ENCODE measurements at places on chromosomes 5 and 9. TPM values are rescaled to one million over a fixed set of nuclear protein-coding genes. Genes with fewer than 3 reads are reported as not detected.

Gene PCDHA5
- not detected for total RNA-seq

Gene TXNDC8
- not detected for total RNA-seq

Gene ZDHHC11B
- total RNA-seq, result 0.29 TPM

Gene SLCO4C1
- not detected for total RNA-seq

Gene ROR2
- 20.9 TPM for total RNA-seq

Gene TMEFF1
- total RNA-seq, result 5.1 TPM

Gene CNTFR
- total RNA-seq, result 0.44 TPM

Gene DOLK
- total RNA-seq, result 40.9 TPM

Gene SYNPO
- total RNA-seq, result 3.3 TPM

Gene DPYSL3
- total RNA-seq, result 185 TPM

Gene SHC3
- 61.4 TPM for total RNA-seq

Gene NAIF1
- 14.3 TPM for total RNA-seq

Gene STOML2
- 157 TPM for total RNA-seq

Gene RFX3
- 5.1 TPM for total RNA-seq

Gene SLC36A2
- total RNA-seq, result not detected

Gene MEIKIN
- not detected for total RNA-seq

Gene TTC23L
- total RNA-seq, result under 0.01 TPM

Gene CATSPER3
- 0.17 TPM for total RNA-seq

Gene TAF9
- total RNA-seq, result 88.9 TPM

Gene CNTRL
- total RNA-seq, result 4.3 TPM

Gene RNF183
- total RNA-seq, result not detected

Gene GABRP
- not detected for total RNA-seq

Gene IFNA21
- total RNA-seq, result not detected

Gene AMACR
- total RNA-seq, result 18.6 TPM

Gene PRLR
- 0.17 TPM for total RNA-seq

Gene CORO2A
- total RNA-seq, result 0.33 TPM

Gene HAVCR1
- 0.17 TPM for total RNA-seq

Gene OBP2B
- not detected for total RNA-seq

Gene NUDT12
- 11.1 TPM for total RNA-seq

Gene OGN
- 17.5 TPM for total RNA-seq

Gene DIPK1B
- 2.2 TPM for total RNA-seq

Gene EQTN
- total RNA-seq, result not detected

Gene EPB41L4B
- total RNA-seq, result 0.15 TPM

Gene PCDHGA11
- total RNA-seq, result 23.0 TPM

Gene KYAT1
- 13.7 TPM for total RNA-seq

Gene F2RL1
- total RNA-seq, result 8.6 TPM

Gene LRRC14B
- total RNA-seq, result not detected

Gene LCP2
- not detected for total RNA-seq

Gene DAB2IP
- total RNA-seq, result 22.2 TPM

Gene PCDH12
- total RNA-seq, result 0.15 TPM

Gene TNFSF8
- total RNA-seq, result not detected

Gene LYSMD3
- total RNA-seq, result 13.6 TPM

Gene EIF4E1B
- not detected for total RNA-seq

Gene S100Z
- not detected for total RNA-seq

Gene KCNN2
- total RNA-seq, result 0.44 TPM

Gene BNC2
- total RNA-seq, result 52.5 TPM

Gene IFNK
- total RNA-seq, result not detected

Gene SFXN1
- total RNA-seq, result 132 TPM

Gene TRPM3
- total RNA-seq, result under 0.01 TPM

Gene FAT2
- total RNA-seq, result 0.58 TPM

Gene ARL14EPL
- total RNA-seq, result not detected

Gene NME5
- 2.6 TPM for total RNA-seq

Gene OR1Q1
- not detected for total RNA-seq

Gene PCDHGB6
- total RNA-seq, result 5.1 TPM

Gene HEMGN
- total RNA-seq, result not detected

Gene AMBP
- total RNA-seq, result 0.17 TPM

Gene MYMK
- not detected for total RNA-seq

Gene CAPSL
- not detected for total RNA-seq
